ENCODE measurements at places on chromosomes 7 and 10.

DNA sequence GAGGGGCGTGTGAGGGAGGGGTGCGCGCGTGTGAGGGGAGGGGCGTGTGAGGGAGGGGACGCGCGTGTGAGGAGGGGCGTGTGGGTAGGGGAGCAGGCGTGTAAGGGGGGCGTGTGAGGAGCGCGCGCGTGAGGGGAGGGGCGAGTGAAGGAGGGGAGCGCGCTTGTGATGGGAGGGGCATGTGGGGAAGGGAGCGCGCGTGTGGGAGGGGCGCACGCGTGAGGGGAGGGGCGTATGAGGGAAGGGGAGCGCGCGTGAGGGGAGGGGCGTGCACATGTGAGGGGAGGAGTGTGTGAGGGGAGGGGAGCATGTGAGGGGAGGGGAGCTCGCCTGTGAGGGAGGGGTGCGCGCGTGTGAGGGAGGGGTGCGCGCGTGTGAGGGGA lies 19.1 kb downstream of the MXI1 start:
- peak; percentile 94 for DNase-seq

DNA sequence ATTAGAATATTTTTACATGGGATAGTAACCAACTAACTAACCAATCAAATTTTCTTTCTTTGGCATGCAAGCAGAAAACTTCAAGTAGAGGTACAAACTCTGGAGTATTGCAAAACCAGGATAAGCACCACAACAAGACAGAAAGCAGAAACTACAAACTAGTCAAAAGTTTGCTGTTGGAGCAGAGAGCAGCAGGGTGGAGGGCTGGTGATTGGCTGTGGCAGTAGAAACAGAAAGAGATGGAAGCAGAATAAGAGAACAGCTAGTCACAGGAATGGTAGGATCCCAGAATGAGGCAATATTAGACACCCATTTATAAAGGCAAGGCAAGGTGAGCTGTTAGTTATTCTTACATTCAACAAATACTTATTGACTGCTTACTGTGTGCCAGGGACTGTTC lies 6.8 kb upstream of the MACC1 start:
- DNase-seq, result no peak

- no peak for DNase-seq
Measured at GRCh38 chr10:89431977-89432376, 17.6 kb downstream of the IFIT5 start.

DNA sequence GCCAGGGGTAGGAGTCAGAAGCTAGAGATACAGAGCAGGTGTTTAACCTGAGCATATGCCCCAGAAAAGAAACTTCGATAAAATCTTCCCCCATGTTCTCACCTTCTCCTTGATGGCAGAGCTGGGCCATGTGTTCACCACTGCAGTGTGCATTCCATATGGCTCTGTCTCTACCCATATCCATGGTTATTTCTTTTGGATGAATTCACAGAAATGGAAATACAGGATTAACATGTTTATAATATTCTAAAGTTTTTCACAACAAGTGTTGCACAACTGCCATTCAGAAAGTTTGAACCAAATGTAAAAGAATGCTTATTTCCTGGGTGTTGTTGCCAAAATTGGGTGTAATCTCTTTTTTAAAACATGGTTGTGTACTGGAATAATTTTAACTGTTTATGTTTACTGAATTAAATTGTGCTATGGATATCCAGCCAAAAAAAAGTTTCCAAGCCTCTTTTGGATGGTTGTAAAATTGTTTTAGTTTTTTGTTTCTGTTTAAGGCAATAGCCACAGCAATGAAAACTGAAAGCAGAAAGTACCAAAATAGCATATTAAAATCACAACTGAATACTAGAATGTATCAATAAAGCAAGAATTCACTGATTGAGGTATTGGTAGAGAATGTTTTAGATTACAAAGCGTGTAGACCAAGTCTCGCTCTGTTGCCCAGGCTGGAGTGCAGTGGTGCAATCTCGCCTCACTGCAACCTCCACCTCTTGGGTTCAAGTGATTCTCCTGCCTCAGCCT lies 19.9 kb upstream of the CCNY start:
- DNase-seq, result no peak

DNA sequence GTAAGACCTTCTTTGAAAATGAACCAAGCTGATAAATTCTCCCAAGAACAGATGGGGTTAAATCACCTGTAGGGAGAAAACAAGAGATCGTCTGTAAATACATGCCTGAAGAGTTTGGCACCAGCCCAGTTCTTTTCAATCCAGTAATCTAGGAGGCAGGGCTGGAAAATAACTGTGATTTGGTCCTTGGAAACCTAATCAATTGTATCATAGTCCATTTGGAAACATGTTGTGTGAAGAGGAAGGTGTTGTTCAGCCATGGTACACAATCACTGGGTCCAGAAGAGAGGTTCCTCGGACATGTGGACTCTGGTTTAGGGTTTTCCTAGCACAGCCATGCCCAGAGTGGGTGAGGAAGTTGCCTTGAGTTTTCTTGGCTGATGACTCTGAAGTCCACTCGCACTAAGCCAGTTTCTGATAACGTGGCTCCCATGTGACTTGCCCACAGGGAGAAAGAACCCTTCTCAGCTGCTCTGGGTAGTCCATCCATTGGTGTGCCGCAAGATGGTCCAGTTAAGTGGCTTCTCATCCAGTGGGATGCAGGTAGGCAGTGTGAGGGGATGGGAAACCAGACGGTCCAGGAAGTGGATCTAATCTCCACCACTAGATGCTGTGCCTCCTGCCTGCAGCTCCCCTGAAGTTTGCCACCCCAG lies 5.1 kb downstream of the BLNK start:
- no peak for DNase-seq

- no peak for DNase-seq
Measured at GRCh38 chr7:45617166-45617565, 43.0 kb downstream of the ADCY1 start.

DNA sequence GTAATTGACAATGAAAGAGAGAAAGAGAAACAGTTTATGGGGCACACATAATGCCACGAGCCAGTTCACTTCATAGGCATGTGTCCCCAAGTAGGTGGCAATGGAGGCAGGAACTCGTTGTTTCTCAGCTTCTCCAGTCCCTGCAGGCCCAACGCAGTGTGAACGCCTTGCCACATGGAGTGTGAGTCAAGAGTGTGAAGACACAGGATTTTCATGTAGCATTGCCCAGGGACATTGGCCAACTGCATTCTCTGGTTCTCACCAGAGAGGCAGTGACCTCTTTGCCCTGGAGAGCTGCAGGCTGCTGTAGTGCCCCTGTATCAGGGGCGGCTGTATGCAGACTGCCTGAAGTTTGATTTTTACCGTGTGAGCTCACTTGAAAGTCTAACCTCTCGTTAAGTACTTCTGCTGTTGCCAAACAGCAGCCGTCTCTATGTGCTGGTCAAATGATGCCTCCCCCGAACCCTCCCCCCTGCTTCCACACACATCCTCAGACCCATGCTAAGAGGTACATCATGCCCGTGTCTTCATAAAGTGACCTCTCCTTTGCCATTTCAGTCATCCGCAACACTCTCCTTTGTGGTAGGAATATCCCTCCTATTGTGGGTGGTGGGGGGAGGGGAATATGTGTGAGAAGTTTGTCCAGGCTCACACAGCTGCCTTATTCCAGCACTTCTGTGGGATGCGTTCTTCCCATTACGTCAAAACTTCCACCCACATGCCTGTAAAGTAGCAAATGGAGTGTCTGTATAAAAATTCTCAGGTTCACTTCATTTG lies 12.7 kb downstream of the LRRC18 start:
- no peak for DNase-seq

GRCh38 chr10:122164815-122165483 lies 106.1 kb upstream of the BTBD16 start:
- DNase-seq, result no peak

DNA sequence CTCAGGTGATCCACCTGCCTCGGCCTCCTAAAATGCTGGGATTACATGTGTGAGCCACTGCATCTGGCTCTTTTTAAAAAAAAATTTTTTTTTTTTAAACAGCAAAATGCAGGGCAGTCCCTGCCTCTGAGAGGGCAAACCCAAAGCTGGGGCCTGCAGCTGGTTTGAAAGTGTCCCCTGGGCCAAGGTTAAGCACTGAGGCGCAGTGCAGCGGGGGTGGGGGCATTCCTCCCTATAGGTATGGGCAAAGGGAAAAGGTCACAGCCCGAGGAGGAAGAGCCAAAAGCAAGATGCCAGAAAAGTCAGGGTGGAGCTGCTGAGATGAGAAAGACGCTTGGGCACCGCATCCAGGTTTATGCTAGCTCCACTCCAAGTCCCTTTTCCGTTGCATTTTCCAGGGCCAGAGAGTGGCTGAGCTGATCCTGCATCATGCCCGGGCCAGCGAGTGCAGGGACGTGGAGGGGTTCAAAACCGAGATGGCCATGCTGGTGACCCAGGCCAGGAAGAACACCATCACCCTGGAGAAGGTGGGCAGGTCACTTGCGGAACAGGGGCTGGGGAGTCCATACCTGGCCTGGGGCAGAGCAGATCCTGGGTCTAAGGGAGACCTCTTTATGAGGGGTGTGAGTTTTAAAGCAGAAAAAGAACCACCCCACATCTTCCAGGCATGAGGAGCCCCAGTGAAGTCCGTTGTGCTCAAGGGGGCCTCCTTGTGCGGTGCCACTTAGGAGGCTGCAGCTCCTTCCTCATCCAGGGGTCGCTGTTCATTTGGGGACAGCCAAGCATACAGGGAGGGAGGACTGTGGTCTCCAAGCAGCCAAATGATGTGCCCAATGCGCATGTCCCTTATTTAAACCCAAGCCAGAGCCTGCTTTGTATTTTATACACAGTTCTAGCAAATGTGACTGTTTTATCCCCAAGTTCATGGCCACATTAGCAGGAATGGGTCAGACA lies 7.0 kb upstream of the NDUFB2 start:
- no peak for DNase-seq

GRCh38 chr10:120182431-120182830 lies 274.6 kb upstream of the PLPP4 start:
- DNase-seq, result no peak

Data from right lung (tissue), 10 donors.